ENCODE measurements at places on chromosomes 12 and 14.

GRCh38 chr12:22935090-22935489 is 310.1 kb downstream of the ETNK1 start:
- no peak for DNase-seq

DNA sequence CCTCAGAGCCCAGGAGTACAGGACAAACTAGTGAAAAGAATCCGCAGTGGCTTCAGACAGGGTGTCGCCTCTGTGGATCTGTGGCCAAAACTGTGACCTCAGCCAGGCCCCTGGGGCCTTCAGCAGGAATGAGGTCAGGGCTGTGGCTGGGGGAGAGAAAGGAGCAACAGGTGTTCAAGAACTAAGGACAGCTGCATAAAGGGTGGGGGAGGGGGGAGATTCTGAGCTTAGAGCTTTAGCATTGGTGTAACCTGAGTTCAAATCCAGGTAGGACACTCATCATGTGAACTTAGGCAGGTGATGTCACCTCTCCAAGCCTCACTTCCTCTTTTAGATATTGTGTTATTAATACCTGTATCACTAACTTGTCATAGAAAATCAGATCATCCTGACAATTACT is 40.9 kb upstream of the CORO1C start:
- no peak for DNase-seq

DNA sequence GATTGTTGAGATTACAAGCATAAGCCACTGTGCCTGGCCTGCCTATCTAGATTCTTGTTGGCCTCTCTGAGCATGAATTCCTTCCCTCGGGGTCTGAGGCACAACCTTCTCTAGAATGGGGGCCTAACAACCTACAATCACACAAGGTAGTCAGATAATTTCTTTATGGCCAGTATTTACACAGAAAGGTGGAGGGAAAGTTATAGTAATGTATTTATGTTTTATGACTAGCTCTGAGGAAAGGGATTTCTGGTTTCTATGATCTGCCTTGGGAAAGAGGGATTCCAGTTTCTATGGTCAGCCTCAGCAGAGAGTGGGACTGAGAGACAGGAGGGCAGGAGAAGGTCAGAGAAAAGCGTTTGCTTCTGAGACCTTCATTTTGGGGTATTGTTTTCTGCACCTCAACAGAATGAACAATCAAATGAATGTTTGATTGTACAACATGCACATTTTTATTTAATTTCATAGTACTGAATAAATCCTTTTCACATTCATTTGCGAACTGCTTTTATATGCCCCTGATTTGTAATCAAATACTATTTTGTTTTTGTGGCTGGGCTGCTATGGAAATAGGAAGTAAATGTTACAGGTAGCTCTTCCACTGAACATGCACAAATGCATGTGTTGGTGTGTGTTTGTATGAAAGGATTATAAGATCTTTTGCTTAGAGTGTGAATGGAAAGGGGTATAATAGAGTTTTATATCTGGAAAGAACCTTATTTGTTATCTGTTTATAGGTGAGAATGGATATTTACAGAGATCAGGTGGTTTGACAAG is 499.7 kb upstream of the RGS6 start:
- DNase-seq = no peak

GRCh38 chr12:52425466-52425865 is 8.7 kb downstream of the KRT75 start:
- DNase-seq = no peak

DNA sequence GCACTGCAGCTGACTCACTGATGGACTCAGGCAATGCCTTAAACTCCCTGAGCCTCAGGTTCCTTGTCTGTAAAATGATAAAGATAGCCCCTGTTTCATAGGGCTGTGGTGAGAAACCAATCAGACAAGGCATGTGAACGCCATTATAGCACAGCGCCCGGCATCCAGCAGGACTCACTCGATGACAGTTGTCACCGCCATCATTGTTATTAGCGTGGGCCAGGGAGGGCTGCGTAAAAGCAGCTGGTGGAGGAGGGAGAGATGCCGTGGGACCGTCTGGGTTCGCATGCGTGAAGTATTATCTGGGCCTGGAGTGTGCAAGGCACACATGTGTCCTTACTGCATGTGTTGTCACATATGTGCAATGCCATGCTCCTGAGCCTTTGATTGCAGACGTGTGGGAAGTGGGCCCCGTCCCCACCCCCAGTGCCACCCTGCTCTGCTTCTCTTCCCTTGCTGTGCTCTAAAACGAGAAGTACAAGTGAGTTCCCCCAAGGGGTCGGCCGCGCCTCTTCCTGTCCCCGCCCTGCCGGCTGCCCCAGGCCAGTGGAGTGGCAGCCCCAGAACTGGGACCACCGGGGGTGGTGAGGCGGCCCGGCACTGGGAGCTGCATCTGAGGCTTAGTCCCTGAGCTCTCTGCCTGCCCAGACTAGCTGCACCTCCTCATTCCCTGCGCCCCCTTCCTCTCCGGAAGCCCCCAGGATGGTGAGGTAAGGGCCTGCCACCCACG is at the start of gene PTPN6:
Gene PTPN6, plus strand, starts transcription at position 546 of the 730 bp plus-strand sequence. Its CDS starts 157 bp downstream, at position 703.
- DNase-seq = no peak

DNA sequence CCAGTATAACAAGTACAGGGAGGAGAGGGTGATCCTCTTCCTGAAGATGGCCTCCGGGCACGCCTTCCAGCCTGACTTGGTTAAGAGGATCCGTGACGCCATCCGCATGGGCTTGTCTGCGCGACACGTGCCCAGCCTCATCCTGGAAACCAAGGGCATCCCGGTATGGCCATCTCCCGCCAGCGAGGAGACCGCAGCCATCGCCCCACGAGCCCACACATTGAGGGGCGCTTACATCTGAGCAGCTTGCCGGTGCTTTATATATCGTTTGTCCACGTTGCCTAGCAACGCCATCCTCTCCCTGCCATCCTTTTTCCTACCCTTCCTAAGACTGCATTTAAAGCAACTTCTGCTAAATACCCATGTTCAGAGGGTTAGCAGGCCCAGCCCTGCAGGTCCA is 71.5 kb downstream of the AACS start:
- DNase-seq = no peak

- no peak for DNase-seq
Measured at GRCh38 chr12:12718853-12719252, 1.7 kb downstream of the CDKN1B start.

GRCh38 chr12:54371328-54372112 is 7.2 kb upstream of the GPR84 start:
- DNase-seq = no peak
